ENCODE measurements at places on chromosomes 11 and 22.

- DNase-seq = no peak
Measured at GRCh38 chr22:31229402-31230079, 17.4 kb downstream of the LIMK2 start.

GRCh38 chr11:88576741-88577140 lies 239.2 kb upstream of the CTSC start:
- no peak for DNase-seq

GRCh38 chr11:15793043-15793996 lies 563.0 kb downstream of the SOX6 start:
- DNase-seq = no peak

- no peak for DNase-seq
Measured at GRCh38 chr11:2767801-2768200, 68.0 kb upstream of the KCNQ1OT1 start.

DNA sequence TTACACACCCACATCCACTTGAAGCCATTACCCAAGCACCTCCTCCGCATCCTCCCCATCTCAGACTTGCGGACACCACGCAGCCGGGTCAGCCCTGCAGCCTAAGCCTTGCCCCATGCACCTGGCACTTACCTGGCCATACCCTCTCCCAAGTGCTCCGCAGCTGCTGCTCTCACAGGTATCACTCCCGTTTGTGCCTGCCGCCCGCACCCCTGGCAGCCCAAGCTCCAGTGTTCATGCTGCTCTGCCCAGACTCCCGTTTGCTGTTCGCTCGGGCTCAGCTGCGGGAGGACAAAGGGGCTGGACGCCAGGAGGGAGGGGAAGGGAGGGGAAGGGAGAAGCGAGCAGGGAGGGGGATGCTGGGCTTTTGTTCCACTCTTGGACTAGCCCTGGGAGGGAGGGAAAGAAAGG lies at the start of gene KLHL35:
Gene KLHL35 (minus strand): TSS at position 293 of the 411 bp plus-strand sequence. CDS start 2,574 bp downstream, outside the sequence.
- no peak for DNase-seq

DNA sequence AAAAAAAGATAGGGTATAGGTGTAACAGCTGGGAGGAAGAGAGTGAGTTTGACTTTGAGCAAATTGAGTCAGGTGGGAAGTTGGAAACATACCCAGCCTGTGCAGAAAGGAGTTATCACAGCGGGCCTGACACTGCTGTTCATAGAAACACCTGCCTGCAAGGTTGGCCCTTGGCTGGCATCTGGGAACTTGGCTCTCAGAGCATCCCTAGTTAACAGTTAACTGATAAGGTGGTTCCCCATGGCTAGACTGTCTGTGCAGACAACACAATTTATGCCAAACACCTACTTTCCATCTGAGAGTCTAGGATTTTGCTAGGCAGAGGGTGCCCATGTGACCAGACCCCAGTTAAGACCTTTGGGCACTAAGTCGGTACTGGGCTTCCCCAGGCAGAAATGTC lies 31.4 kb downstream of the ADAMTS8 start:
- DNase-seq = no peak

DNA sequence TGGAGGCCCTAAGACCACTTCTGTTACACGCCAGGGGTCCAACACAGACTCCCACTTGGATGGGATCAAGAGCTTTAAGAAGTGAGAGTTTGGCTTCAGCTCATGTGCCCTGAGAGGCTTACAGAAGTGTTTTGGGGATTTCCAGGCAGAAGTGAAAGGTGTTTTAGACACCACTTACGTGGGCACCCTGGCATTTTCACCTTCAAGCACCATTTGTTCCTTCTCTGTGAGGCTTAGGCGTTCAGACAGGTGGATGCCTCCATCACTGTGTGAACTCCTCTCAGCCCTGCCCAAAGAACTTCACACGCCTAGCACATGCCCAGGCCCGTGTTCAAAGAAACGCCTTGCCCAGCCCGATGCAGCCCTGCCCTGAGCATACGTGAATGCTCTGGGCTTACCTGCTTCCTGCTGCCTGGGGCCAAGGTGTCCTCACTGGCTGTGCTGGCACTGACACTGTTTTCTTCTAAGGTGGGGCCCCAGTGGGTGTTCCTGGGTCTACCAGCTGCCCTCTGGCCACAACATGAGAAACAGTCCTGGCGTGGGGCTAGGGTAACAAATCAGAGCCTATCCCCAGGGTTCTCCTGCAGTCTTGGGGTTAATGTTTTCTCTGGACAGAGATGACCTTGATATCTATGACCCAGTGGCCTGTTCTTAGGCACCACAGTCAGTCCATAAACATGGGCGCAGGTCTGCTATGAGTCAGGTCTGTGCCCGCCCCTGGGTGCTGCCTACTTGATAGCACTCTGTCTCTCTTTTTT lies 34.0 kb downstream of the AMPD3 start:
- no peak for DNase-seq

DNA sequence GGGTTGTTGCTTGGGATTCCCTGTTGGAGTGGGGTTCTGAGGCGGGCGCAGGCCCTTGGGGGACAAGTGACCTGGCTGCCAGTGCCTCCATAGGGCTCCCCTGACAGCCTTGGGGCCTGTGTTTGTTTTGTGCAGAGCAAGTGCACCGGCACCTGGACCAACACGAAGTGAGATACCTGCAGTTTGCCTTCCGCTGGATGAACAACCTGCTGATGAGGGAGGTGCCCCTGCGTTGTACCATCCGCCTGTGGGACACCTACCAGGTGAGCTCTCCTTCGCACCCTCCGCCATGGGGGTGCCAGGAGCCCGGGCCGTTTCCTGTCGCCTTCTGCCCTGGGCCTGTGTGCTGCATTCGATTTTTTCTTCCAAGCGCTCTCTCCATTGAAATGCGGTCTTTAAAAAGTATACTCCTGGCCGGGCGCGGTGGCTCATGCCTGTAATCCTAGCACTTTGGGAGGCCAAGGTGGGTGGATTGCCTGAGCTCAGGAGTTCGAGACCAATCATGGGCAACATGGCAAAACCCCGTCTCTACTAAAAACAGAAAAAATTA lies 274.6 kb downstream of the TBC1D22A start:
- DNase-seq = no peak

DNA sequence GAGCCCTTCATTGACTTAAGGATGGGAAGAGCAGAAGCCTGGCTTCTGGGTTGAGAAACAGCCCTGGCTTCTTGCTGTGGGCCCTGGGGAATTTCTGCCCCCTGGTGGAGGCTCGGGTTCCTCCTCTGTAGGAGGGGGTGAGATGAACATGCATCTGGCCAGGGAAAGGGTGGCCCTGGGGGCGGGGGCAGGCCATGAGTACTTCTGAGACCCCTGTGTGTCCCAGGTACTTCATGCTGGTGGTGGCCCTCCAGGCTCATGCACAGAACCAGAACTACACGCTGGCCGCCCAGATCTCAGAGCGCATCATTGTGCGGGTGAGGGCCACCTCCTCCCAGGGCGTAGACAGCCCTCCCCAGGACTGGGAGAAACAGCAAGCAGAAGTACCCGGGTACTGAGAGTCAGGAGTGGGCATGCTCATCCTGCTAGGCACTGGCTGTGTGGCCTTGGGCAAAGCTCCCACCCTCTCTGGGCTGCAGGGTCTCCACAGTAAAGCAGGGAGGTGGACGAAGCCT lies 15.8 kb downstream of the TMEM258 start:
- DNase-seq = no peak

- DNase-seq = no peak
Measured at GRCh38 chr11:32318071-32319055, 117.0 kb downstream of the WT1 start.

DNA sequence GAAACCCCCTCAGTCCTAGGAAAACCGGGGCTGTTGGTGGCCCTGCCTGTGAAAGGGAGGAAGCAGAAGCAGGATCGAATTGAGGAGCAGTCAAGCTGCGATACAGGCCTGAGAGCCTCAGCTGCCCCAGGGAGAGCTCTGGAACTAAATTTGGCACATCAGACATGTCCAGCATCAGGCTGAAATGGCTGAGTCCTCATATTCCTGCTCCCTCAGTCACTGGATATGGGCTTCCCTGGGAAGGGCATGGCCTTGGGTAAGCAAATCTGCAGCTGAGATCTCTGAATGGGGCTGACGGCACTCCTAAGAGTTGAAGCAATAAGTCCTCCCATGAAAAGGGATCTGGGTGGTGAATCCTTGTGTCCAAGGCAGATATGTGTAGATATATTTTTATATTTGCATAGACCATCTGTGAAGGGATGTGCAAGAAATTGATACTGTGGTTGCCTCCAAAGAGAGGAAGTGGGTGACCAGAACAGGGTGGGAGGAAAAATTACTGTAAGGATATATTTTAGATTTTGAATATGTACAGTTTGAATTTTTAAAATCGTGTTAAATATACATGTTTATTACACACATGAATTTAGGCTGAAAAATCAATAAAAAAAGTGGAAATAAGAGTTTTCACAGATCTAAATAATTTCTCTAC lies 45.5 kb downstream of the APIP start:
- DNase-seq = no peak

DNA sequence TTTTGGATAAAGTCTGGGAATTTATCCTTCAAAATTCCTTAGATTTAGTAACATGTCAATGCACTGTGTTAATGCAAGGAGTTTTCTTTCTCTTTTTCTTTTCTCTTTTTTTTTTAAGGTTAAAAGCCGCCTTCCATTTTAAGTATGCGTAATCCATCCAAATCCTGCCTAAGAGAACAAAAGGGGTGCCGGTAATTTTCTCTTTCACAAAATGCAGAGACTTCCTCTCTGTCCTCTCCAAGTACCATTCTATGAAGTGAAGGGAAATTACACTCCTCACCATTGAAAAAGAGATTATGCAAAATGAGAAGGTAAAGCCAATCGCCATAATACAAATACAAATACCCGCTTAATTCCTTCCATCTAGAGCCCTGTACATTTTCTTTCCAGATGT lies 273.8 kb downstream of the BLID start:
- no peak for DNase-seq

GRCh38 chr22:47335460-47335859 lies 573.0 kb downstream of the TBC1D22A start:
- no peak for DNase-seq

GRCh38 chr11:83871054-83871453 lies 584.9 kb upstream of the CCDC90B start:
- DNase-seq = no peak

DNA sequence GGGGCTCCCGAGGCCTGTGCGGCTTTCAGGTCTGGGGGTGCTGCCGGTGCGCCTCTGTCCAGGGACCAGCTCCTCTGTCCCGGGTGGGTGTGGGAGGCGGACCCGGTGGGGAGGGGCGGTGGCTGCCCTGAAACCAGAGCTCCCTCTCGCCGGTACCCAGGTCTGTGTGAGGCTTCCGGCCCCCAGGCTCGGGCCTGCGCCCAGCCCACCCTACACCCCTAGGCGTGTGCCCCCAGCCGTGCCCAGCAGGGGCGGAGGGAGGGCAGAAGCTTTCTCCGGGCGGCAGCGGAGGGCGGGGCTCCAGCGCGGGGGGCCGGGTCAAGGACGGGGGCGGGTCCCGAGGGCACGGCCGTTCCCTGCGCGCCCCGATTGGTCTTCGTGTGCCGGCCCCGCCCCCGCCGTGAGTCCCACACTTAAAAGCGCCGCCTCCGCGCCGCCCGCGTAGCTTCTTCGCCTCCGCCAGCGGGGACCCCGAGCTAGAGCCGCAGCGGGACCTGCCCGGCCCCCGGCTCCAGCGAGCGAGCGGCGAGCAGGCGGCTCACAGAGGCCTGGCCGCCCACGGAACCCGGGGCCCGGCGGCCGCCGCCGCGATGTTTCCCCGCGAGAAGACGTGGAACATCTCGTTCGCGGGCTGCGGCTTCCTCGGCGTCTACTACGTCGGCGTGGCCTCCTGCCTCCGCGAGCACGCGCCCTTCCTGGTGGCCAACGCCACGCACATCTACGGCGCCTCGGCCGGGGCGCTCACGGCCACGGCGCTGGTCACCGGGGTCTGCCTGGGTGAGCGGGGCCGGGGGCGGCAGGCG lies 616 bp downstream of the PNPLA2 start:
- DNase-seq = peak; percentile 82

- DNase-seq = no peak
Measured at GRCh38 chr11:9089636-9090035, 1.8 kb downstream of the SCUBE2 start.

DNA sequence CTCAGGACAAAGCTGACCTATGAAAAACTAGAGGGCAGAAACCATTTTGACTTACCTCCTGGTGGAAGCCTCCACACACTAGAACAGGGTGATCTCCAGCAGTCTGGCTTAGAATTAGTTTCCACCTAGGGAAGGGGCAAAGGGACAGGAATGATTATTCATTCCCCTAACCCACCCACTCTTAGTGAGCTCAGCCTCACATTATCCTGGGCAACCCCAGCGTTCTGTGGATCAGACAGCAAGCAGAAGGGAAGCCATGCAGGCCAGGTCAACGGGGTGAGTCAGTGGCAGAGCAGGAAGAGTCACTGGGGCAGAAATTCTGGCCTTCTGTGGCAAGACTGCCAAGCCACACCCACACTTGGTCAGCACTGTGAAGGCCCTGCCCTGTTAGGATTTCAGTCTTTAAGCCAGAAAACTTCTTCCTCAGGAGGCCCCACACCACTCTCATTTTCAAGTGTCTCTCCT lies 10.5 kb downstream of the NUMA1 start:
- no peak for DNase-seq

GRCh38 chr11:83306200-83307080 lies 20.3 kb upstream of the CCDC90B start:
- DNase-seq = no peak

- no peak for DNase-seq
Measured at GRCh38 chr11:116530705-116531104, 242.1 kb downstream of the BUD13 start.

DNA sequence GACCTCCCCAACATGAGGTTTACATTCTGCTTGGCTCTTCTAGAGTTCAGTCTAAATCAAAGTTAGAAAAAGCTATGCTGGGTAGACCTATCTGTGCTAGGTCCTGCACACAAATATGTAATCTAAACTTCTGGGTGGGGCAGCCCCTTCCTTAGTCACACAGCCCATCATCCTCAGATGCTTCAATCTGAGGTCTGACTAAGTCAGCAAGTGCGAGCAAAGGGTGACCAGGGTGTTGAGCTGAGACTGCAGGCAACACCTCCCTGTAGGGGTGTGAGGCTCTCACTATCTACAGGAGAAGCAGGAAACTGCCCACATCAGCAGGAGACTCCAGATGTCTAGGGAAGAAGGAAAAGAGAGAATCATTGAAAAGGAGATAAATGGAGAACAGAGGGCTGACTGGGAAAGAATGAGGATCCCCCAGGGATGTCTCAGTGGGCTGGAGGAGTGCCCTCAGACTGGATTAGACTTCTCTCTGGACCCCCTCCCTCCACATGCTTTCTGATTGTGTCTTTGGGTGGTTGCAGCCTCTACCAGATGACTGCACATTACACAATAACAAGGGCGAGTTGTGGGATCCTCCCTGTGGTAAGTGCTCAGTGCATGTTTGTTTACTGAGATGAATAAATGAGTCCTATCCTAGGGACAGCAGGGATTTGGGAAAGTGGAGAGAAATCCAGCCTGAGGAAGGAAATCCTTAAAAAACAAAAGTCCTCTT lies 266.2 kb upstream of the PLET1 start:
- no peak for DNase-seq

GRCh38 chr11:55624531-55624930 lies 10.4 kb upstream of the OR4P4 start:
- no peak for DNase-seq

Data from stimulated activated CD8-positive, alpha-beta memory T cell treated with anti-CD3 and anti-CD28 coated beads, Interleukin-4, amount 100 ng/mL, for 4 hours (primary cell).